GF-D8 (cell line): ENCODE measurements at places on chromosomes 13 and 19.

DNA sequence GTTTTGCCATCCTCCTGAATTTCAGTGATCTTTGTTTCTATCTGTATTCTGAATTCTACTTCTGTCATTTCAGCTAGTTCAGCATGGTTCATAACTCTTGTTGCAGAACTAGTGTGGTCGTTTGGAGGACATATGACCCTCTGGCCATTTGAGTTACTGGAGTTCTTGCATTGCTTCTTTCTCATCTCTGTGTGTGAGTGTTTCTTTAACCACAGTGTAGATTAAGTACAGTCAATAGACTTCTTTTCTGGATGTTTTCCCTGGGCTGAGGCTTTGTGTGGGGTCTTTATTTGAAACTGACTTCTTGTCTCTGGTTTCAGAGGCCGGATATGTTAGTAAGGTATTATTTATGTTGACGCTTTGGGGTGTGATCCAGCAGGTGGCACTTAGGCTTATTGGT is 14.7 kb downstream of the IGFL2 start:
- DNase-seq, result no peak

- no peak for DNase-seq
These were observed 58.9 kb upstream of the GJB6 start for GRCh38 chr13:20291037-20291436.

- no peak for DNase-seq
These were observed 29.1 kb downstream of the MYO9B start for GRCh38 chr19:17104679-17105078.

- no peak for DNase-seq
These were observed 1.4 kb downstream of the DCUN1D2 start for GRCh38 chr13:113489171-113489548.

- DNase-seq, result no peak
These were observed 617.0 kb downstream of the UQCRFS1 start for GRCh38 chr19:28595722-28596480.

- DNase-seq, result no peak
These were observed 97.5 kb downstream of the FOXO1 start for GRCh38 chr13:40569024-40569350.

GRCh38 chr13:90839061-90839460 is 508.4 kb upstream of the MIR17HG start:
- no peak for DNase-seq

DNA sequence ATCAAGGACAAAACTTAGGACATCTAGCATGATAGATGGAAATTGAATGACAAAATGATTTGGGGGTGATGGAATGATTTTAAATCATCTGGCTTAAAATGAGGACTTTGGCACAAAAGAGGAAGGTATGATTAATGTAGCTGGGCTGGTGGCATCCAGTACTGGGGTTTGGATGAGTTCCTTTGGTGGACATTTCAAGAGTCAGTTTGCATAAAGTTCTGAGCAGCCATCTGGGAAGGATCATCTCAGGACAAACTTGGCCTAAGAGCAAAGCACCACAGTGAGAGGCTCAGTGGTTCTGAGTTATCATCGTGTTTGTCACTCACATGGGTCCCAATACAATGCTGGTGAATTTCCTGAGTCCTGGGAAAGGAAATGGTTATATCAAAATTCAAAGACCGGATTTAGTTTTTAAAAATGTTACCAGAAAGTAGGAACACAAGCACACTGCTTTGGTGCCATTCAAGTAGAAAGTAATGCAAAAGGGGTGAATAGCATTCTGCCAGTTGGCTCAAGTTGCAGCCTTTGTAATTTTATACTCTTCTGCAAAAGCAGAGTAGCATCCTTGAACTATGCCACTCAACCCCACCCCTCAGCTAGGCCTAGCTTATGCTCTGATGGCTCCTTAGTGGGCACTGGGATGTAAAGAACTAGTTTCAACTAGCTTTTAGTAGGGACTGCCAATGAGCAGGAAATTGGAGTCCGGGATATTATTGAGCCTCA is 219.0 kb downstream of the COG6 start:
- DNase-seq, result no peak

- DNase-seq, result no peak
These were observed 9.3 kb downstream of the PLEKHF1 start for GRCh38 chr19:29674374-29675119.

DNA sequence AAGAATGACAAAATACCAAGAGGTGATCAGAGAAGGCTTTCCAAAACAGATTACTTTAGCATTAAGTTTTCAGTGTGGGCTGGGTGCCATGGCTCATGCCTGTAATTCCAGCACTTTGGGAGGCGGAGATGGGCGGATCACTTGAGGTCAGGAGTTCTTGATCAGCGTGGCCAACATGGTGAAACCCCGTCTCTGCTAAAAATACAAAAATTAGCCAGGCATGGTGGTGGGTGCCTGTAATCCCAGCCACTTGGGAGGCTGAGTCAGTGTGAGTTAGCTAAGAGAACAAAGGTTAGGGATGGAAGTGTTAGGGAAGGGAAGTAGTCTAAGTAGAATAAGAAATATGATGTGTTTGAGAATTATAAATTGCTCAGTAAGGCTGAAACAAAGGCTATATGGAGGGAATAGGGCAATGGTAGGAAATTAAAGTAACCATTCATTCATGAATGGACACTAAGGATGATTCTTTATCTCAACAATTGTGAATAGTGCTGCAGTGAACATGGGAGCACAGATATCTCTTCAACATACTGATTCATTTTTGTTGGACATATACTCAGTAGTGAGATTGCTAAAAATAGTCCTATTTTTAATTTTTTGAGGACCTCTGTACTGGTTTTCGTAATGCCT is 3.9 kb upstream of the RCBTB2 start:
- DNase-seq, result no peak

DNA sequence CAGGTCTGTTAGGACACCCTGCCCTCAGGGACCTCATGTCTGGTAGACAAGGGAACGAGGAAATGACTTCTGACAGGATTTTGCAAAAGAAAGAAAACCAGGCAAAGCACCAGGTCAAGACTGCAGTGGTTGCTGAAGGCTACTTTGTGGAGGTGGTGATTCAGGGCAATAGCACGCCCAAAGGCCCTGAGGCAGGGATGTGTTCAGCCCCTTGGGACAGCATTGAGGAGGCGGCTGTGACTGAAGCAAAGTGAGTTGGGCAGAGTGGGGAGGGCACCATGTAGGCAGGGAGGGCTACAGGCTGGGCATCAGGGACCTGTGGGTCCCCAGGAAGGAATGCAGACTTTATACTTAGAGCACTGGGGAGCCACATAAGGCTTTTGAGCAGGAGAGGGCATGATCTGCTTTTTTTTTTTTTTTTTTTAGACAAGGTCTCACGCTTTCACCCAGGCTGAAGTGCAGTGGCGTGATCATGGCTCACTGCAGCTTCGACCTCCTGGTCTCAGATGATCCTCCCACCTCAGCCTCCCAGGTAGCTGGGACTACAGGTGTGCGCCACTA is 10.8 kb upstream of the HOMER3 start:
- no peak for DNase-seq

- no peak for DNase-seq
These were observed 826.0 kb upstream of the PRR20A start for GRCh38 chr13:56314765-56315164.

DNA sequence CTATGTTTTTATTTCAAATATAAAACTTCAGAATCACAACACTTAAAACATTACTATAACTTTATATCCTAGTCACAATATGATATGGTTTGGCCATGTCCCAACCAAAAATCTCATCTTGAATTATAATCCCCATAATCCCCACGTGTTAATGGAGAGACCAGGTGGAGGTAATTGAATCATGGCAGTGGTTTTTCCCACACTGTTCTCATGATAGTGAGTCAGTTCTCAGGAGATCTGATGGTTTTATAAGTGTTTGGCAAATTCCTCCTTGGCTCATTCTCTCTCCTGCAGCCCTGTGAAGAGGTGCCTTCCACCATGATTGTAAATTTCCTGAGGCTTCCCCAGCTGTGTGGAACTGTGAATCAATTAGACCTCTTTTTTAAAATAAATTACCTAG is 307.6 kb downstream of the SPRY2 start:
- DNase-seq, result no peak

DNA sequence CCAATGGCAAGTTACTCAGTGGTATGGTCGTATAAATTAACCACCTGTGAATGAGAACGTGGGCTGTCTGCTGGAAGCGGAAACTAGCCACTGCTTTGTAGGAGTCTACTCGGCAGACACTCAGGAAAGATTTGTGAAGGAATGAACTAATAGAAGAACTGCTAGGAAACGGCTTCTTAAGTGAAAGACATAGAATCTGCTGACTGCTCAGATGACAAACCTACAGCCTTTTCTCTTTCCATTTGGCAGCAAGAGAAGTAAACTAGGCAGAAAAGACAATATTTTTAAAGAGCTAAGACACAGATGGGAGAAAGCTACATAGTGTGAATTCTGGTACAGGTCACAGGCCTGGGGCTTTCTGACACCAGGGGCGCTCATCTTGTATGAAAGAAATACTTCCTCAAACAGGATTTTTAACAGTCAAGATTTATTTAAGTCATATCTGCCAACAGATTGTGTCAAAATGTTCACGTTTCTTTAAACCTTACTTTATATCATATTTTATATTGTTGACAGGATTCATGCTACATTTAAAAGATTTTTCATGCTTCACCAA is 78.4 kb downstream of the MIPEP start:
- no peak for DNase-seq

GRCh38 chr13:87798536-87798935 is 127.4 kb downstream of the SLITRK5 start:
- DNase-seq, result no peak

GRCh38 chr13:31001647-31002046 is 69.2 kb downstream of the TEX26 start:
- DNase-seq, result no peak

- no peak for DNase-seq
These were observed 63.4 kb upstream of the LRCH1 start for GRCh38 chr13:46489586-46490023.

GRCh38 chr19:16620018-16620417 is 8.0 kb downstream of the MED26 start:
- DNase-seq, result no peak

GRCh38 chr19:47067215-47067847 is 18.9 kb upstream of the TMEM160 start:
- no peak for DNase-seq

DNA sequence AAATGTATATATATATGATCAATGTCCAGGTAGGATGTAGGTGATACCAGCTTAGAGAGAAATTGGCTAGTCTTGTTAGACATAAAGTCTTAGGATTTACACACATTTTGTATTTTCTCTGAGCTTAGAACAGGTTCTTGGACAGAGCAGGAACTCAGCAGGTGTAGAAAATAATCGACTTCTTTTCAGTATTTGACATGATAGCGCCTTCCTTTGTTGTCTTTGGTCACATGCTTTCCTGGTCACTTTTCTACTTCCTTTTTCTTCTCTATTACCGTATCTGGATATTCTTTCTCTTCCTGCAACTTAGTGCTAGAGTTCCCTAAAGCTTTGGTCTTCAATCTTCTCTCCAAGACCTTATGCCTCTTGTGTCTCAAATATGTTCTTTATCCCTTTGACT is 107.4 kb downstream of the LRCH1 start:
- DNase-seq, result no peak

DNA sequence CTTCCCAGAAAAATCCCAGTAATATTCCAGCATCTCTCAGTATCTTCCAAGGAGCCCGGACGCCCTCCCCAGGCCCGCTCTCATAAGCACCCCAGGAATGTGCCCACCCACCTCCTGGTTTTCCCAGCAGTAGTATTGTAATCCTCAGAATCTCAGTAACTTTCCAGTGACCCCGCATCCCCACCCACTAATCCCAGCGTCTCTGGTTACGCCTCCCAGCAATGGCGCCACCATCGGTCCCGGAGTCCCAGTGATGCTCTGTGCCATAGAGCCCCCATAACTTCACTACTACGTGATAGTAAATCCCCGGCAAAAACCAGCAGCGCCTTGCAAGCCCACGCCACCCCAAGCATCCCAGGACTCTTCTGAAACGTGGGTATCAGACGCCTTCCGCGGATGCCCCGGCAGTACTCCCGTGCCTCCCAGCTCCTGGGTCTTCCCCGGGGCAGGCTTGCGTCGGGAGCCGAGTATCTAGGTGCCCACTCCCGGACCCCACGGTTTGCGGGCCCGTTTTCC is 928 bp upstream of the PNPLA6 start:
- DNase-seq, result no peak

- no peak for DNase-seq
These were observed 1461.9 kb downstream of the UQCRFS1 start for GRCh38 chr19:27751044-27751391.

GRCh38 chr19:54305141-54305540 is 7.8 kb downstream of the LILRA5 start:
- DNase-seq, result no peak
